Activated T-cell treated with anti-CD3 and anti-CD28 coated beads, Interleukin-2, amount 50 U/mL, for 72 hours (primary cell): ENCODE measurements at places on chromosomes 11 and 22. TPM values are rescaled to one million over a fixed set of nuclear protein-coding genes. Genes with fewer than 3 reads are reported as not detected.

- H3K4me1 ChIP-seq, result peaks cover 51% of the 10 kb centered on the region
- no peak overlapping the region for H3K27ac ChIP-seq
- DNase-seq, result no peak
- H3K36me3 ChIP-seq, result no peaks in the 10 kb centered on the region
Observed at GRCh38 chr22:40392618-40393017, 22.2 kb downstream of the SGSM3 start.

DNA sequence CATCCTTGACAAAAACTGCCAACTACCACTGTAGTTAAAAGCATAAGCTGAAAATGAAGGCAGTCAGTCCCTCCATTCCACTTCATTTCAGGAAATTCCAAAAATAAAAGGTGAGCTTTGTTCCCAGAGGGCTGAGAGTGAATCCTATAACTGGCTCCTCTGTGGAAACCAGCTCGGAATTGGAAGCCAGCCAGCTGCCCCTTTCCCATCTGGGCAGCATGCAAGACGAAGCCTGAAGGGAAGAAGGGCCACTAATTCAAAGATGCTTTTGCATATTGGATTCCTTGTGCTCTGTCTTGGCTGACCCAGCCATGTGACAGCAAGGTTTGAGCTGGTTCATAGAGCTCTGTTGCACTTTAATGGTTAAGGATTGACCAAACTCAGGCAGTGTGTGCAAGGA lies 83.4 kb downstream of the ALX4 start:
- no peak for DNase-seq
- H3K27ac ChIP-seq, result no peak overlapping the region
- no peaks in the 10 kb centered on the region for H3K36me3 ChIP-seq
- H3K27me3 ChIP-seq, result no peaks in the 10 kb centered on the region
- peaks cover 16% of the 10 kb centered on the region for H3K4me1 ChIP-seq
- no peak overlapping the region for H3K4me3 ChIP-seq

GRCh38 chr22:37376643-37377042 lies 50.6 kb downstream of the ELFN2 start:
- H3K27ac ChIP-seq, result no peak overlapping the region
- DNase-seq, result no peak
- no peak overlapping the region for H3K4me3 ChIP-seq
- H3K36me3 ChIP-seq, result no peaks in the 10 kb centered on the region
- H3K4me1 ChIP-seq, result no peaks in the 10 kb centered on the region
- H3K27me3 ChIP-seq, result peaks cover 5% of the 10 kb centered on the region

Gene CEP164
- 38.7 TPM for total RNA-seq
